ENCODE measurements at places on chromosomes 12 and 14.
A peak's percentile ranks its signal among the peaks of the same experiment; 100 is the strongest.

- no peak for DNase-seq
Measured at GRCh38 chr12:26341491-26341890, 146.1 kb downstream of the SSPN start.

GRCh38 chr12:31900271-31900670 lies 58.9 kb upstream of the RESF1 start:
- peak; percentile 71 for DNase-seq

GRCh38 chr12:78385541-78385940 lies 479.0 kb upstream of the SYT1 start:
- peak; percentile 5 for DNase-seq

- DNase-seq, result no peak
Measured at GRCh38 chr12:65463611-65464010, 185.1 kb downstream of the MSRB3 start.

GRCh38 chr12:101719566-101719965 lies 19.7 kb downstream of the SYCP3 start:
- no peak for DNase-seq

DNA sequence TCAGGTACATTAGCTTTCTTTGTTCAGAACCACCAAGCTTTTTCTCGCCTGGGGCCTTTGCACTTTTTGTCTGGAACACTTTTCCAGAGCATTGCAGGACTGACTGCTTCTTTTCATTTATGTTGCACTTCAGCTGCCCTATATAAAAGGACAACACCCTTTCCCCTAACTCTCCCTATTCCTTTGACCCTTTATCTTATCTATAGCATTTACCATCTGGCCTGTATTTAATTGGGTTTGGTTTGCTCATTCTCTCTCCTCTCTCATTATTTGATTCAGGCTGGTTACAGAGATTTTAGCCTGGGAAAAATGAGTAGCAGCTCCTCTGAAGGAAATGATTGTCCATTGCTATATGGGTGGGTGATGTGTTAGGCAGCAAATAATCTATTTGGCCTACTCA lies 165.4 kb downstream of the KICS2 start:
- no peak for DNase-seq

- no peak for DNase-seq
Measured at GRCh38 chr12:132146098-132146497, 1.8 kb downstream of the NOC4L start.

DNA sequence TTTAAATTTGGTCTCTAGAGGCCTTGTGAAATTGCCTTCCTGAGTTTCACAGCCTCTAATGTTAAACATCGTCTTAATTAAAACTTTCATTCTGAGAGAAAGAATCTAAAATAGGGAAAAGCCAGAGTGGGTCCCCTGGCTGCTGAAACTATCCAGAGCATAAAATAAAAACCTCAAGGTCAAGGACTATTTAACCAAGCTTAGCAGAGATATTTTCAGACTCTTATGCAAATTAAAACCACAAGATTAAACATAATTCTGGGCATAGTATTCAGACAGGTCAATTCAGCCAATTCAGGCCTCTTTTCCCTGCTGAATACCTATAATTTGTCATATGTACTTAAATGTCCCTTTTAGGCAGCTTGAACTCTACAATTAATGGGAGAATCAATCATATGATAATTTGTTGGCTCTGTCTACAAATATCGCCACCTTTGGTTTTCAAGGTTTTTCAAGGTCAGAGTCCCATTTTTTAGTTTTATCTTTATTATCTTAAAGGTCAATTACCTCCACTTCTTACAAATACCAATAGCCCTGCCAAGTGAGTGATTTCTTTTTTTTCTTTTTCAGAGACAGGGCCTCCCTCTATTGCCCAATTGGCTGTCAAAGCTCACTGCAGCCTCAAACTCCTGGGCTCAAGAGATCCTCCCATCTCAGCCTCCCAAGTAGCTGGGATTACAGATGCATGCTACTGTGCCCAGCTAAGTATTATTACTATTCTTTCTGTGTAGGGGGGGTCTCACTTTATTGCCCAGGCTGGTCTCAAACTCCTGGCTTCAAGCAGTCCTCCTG lies 257.1 kb downstream of the PHLDA1 start:
- DNase-seq, result peak; percentile 60

DNA sequence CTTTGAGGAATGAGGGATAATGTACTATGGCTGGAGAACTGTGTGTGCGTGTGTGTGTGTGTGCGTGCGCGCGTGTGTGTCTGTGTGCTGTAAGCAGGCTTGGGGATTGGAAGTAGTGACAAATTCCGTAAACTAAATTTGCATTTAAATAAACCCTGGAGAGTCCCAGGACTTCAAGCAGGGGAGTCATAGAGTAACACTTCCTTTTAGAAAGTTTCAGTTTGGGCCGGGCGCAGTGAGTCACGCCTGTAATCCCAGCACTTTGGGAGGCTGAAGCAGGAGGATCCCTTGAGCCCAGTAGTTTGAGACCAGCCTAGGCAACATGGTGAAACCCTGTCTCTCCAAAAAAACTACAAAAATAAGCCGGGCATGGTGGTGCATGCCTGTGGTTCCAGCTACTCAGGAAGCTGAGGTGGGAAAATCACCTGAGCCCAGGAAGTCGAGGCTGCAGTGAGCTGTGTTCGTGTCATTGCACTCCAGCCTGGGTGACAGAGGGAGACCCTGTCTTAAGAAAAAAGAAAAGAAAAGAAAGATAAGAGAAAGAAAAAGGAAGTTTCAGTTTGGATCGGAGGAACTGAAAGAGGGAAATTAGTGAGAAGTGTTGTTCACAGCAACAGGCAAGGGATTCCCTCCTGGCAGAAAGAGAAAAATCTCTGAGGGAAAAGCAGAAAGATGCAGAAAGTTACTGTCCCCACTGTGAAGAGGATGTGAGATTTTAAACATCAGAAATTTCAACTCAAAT lies 222.7 kb upstream of the SOX5 start:
- DNase-seq, result peak; percentile 7
